ENCODE measurements at places on chromosomes 4 and X.
A peak's percentile ranks its signal among the peaks of the same experiment; 100 is the strongest.

DNA sequence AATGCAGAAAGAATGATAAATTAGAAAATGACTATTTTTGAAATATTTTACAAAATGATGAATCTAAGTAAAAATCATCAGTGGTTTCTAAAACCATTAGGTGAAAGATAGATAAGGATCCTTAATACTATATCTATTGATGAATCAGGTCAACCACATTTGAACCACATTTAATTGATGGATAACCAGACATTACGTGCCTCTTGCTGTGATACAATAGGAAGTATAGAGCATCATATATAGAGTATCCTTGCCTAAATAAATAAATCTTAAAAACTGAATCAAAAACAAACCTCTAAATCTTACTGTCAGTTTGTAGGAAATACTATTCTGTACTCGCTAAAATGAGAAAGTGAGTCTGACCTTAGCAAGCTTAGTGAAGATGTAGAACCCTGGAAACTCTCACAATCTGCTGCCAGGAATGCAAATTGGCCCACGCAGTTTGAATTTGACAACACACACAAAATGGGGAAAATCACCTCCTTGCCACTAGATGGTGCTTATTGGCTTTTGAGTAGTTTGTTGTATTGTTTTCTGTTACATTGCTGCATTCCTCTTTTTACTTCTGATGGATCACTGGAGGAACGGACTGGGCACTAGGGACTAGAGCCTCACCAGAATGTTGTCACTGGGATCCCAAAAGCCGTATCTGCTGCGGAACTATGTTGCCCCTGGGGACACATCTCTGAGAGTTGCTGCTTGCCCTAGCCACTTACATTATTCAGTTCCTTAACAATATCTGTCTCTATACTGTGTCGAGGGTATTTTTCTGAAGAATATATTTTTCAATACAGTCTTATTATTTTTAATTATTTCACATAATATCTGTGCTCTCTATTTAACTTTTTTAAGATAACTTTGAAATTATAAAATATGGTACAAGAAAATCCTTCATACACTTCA lies 25.4 kb upstream of the SLAIN2 start:
- no peaks in the 10 kb centered on the region for H3K36me3 ChIP-seq
- DNase-seq: peak; percentile 23
- H3K4me1 ChIP-seq: no peaks in the 10 kb centered on the region
- no peak overlapping the region for H3K4me3 ChIP-seq

DNA sequence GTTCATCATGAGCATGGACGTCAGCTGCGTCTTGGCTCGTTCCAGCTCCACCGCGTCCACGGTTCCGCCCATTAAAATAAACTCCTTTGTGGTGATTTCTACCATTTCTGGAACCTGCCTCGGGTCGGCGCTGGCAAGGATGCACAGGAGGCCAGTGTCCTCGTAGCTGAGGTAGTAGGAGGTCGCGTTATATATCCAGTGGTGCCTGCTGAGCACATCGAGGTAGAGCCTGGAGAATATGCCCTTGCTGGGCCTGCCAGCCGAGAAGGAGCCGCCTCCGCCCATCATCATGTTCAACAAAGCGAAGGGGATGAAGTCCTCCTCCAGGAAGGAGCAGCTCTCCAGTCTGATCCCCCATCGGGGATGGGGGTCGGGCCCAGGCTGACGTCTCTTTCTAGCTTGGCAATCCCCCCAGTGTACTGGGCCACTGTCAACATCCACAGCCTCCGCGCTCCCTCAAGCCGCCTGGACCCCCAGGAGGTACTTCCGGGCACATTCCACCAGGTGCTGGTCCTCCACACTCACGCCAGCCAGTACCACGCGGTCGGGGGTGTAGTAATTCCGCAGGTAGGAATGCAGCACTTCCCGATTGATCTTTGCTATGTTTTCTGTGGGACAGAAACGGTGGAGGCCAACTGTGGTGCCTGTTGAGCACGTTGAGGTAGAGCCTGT lies 120.9 kb upstream of the GRID2 start:
- H3K4me1 ChIP-seq: no peaks in the 10 kb centered on the region
- DNase-seq: no peak
- no peaks in the 10 kb centered on the region for H3K27me3 ChIP-seq
- no peaks in the 10 kb centered on the region for H3K36me3 ChIP-seq
- no peak overlapping the region for H3K27ac ChIP-seq

DNA sequence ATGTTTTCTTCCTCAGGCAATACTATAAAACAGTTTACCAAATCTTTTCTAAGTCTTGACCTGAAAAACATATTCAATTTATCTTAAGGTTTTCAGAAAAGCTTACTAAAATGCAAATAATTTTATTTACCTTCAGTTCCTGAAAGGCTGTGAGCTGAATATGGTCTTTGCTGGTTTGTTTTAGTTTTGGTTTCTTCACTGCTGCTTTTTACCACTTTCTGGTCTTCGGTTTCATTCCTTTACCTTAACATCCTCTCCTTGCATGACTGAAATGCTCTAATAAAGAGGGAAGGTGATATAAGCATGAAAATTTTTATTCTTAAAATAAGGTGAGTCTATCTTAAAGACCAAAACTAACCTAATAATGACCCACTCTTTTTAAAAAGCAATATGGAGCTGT lies 97.1 kb upstream of the NRK start:
- H3K27ac ChIP-seq: no peak overlapping the region
- H3K4me3 ChIP-seq: no peak overlapping the region
- no peaks in the 10 kb centered on the region for H3K27me3 ChIP-seq
- H3K4me1 ChIP-seq: no peaks in the 10 kb centered on the region
- DNase-seq: no peak

- no peaks in the 10 kb centered on the region for H3K27me3 ChIP-seq
- no peak for DNase-seq
- H3K36me3 ChIP-seq: no peaks in the 10 kb centered on the region
Observed at GRCh38 chrX:20653070-20653469, 386.4 kb upstream of the RPS6KA3 start.

GRCh38 chr4:76987685-76988084 lies 38.1 kb downstream of the SEPTIN11 start:
- H3K4me1 ChIP-seq: peaks cover 34% of the 10 kb centered on the region
- no peaks in the 10 kb centered on the region for H3K27me3 ChIP-seq
- no peaks in the 10 kb centered on the region for H3K36me3 ChIP-seq
- no peak overlapping the region for H3K4me3 ChIP-seq
- no peak for DNase-seq
- no peak overlapping the region for H3K27ac ChIP-seq

GRCh38 chr4:58600290-58600689 lies 1490.1 kb upstream of the IGFBP7 start:
- no peak for DNase-seq
- no peak overlapping the region for H3K4me3 ChIP-seq
- no peaks in the 10 kb centered on the region for H3K27me3 ChIP-seq
- no peaks in the 10 kb centered on the region for H3K4me1 ChIP-seq
- H3K36me3 ChIP-seq: no peaks in the 10 kb centered on the region

DNA sequence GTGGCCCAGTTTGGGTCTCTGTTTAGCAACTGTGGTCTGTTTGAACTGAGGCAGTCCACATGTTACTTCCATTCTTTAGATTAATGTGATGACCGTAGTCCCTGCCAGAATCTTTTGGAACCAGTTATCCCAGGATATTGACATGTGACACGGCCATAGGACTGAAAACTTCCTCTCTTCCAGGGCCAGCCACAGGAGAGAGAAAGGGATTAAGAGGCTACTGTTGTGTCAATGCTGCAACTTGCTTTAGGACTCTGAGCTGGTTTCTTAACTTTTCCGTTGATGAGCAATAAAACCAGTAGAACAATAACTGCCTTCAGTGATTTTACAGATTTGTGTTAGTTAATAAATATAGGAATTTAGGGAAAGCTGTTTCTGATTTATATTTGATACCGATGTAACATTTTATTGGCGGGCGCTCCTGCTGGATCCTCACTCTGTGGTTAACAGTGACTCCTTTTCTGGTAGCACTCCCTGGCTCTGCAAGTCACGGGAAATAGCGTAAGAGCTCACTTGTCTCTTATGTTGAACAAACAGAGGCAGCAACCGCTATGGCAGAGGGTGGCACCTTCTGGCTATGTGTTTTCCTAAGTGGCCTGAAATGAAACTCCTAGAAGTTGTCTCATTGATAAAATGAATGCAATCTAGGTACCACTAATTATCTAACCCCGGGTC lies 2.5 kb downstream of the TENM3 start:
- no peaks in the 10 kb centered on the region for H3K27me3 ChIP-seq
- H3K27ac ChIP-seq: no peak overlapping the region
- peaks cover 9% of the 10 kb centered on the region for H3K4me1 ChIP-seq
- H3K36me3 ChIP-seq: no peaks in the 10 kb centered on the region
- DNase-seq: no peak

DNA sequence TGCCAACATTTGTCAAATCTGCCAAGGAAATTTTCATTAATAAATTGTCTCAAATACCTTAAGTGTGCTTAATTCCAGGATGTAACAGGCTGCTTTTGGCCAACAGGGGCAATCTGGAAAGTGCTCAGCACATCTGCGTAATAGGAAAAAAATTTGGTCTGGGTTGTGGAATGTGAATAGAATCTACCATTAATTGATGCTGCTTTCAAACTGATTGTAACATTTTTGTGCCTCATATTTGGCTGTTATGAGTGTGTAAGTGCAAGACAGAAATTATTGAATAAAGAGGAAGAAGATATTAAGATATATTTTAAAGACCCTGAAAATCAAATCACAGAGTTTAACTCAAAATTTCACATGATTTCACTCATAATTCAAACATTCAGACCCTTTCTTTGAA lies 41.1 kb downstream of the REELD1 start:
- H3K4me3 ChIP-seq: no peak overlapping the region
- no peaks in the 10 kb centered on the region for H3K4me1 ChIP-seq
- no peak overlapping the region for H3K27ac ChIP-seq
- no peak for DNase-seq

- H3K36me3 ChIP-seq: no peaks in the 10 kb centered on the region
- no peak for DNase-seq
- no peak overlapping the region for H3K27ac ChIP-seq
Observed at GRCh38 chr4:184868623-184869022, 42.9 kb upstream of the ACSL1 start.

DNA sequence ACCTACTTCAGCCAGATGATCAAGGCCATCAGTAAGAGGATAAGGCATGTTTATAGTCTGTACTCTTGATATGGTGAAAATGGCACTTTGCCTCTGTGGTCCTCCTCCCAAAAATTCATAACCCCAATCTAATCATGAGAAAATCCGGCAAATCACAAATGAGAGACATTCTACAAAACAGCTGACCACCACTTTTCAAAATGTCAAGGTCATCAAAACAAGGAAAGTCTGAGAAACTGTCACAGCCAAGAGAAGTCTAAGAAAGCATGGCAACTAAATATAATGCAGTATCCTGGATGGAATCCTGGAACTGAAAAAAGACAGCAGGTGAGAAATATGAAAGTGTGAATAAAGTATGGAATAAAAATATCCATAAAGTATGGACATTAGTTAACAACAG lies 226.6 kb upstream of the INTU start:
- no peaks in the 10 kb centered on the region for H3K4me1 ChIP-seq
- H3K27ac ChIP-seq: no peak overlapping the region
- no peak overlapping the region for H3K4me3 ChIP-seq

DNA sequence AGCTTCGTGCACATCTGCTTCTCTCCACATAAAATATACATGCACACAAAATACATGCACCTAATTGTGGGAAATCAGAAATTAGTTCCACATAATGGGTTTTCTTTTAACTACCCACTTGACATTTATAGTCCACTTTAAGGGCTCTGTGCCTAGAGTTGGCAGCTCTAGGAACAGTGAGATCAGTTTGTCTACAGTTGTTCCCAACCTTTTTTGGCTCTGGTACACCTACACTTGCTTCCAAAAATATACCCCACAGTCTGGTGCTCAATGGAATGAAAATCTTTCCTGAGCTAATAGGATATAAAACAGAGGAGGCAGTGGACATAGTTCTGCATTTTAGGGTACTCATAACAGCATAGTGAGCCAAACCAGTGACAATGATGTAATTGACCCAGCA lies 36.1 kb downstream of the HDAC8 start:
- no peak overlapping the region for H3K4me3 ChIP-seq
- no peak overlapping the region for H3K27ac ChIP-seq
- no peaks in the 10 kb centered on the region for H3K4me1 ChIP-seq
- H3K36me3 ChIP-seq: no peaks in the 10 kb centered on the region
- H3K27me3 ChIP-seq: no peaks in the 10 kb centered on the region

GRCh38 chr4:152095701-152096070 lies 334.9 kb upstream of the GATB start:
- DNase-seq: no peak
- no peaks in the 10 kb centered on the region for H3K4me1 ChIP-seq
- H3K36me3 ChIP-seq: no peaks in the 10 kb centered on the region
- H3K27me3 ChIP-seq: no peaks in the 10 kb centered on the region

DNA sequence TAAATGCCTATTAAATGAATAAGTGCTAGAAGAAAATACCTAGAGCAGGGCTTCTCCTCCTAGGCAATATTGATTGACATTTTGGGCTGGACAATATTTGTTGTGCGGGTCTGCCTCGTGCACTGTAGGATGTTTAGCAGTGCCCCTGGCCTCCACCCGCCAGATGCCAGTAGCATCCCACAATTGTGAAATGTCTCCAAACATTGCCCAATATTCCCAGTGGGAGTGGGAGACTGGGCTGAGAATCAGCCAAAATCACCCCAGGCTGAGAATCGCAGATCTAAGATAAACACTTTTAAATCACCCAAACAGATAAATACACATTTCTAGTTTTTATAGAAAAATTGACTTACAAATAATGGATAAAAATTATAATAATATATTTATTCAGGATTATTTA lies 916.2 kb upstream of the LCORL start:
- H3K4me1 ChIP-seq: no peaks in the 10 kb centered on the region
- no peak overlapping the region for H3K27ac ChIP-seq
- no peaks in the 10 kb centered on the region for H3K27me3 ChIP-seq
- no peaks in the 10 kb centered on the region for H3K36me3 ChIP-seq
- H3K4me3 ChIP-seq: no peak overlapping the region

DNA sequence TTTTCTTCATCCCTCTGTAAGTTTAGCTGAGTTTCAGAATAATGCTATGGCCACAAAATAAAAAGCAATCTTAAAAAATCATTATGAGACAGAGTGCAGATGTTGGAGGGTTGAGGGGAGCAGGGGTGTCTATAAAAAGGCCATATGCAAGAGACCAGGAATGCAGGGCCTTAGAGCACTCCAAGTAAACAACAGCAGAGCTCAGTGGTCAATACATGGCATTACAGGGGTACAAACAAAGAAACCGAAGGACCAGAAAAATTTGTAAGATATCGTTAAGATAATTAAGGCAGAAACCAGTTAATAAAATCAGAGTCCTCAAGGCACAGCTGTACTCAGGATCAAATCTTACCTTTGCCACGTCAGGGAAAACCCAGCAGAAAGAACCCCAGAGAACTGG lies 28.4 kb upstream of the NDST3 start:
- H3K36me3 ChIP-seq: no peaks in the 10 kb centered on the region
- H3K27me3 ChIP-seq: no peaks in the 10 kb centered on the region
- no peaks in the 10 kb centered on the region for H3K4me1 ChIP-seq
- no peak overlapping the region for H3K27ac ChIP-seq

GRCh38 chr4:134754301-134755019 lies 552.9 kb upstream of the PABPC4L start:
- H3K4me1 ChIP-seq: no peaks in the 10 kb centered on the region
- no peak for DNase-seq
- no peaks in the 10 kb centered on the region for H3K36me3 ChIP-seq
- H3K4me3 ChIP-seq: no peak overlapping the region
- no peak overlapping the region for H3K27ac ChIP-seq

GRCh38 chrX:45660477-45660876 lies 459.8 kb upstream of the DIPK2B start:
- H3K36me3 ChIP-seq: no peaks in the 10 kb centered on the region
- DNase-seq: no peak
- no peaks in the 10 kb centered on the region for H3K27me3 ChIP-seq
